CD4-positive, alpha-beta T cell (primary cell): ENCODE measurements at places on chromosomes 6 and 20.

GRCh38 chr20:24981790-24982189 lies 10.8 kb downstream of the APMAP start:
- no peak for DNase-seq

GRCh38 chr20:19605786-19606485 lies 152.1 kb upstream of the RIN2 start:
- no peak for DNase-seq

- no peak for DNase-seq
Observed at GRCh38 chr6:124400261-124400999, 561.8 kb upstream of the RNF217 start.

DNA sequence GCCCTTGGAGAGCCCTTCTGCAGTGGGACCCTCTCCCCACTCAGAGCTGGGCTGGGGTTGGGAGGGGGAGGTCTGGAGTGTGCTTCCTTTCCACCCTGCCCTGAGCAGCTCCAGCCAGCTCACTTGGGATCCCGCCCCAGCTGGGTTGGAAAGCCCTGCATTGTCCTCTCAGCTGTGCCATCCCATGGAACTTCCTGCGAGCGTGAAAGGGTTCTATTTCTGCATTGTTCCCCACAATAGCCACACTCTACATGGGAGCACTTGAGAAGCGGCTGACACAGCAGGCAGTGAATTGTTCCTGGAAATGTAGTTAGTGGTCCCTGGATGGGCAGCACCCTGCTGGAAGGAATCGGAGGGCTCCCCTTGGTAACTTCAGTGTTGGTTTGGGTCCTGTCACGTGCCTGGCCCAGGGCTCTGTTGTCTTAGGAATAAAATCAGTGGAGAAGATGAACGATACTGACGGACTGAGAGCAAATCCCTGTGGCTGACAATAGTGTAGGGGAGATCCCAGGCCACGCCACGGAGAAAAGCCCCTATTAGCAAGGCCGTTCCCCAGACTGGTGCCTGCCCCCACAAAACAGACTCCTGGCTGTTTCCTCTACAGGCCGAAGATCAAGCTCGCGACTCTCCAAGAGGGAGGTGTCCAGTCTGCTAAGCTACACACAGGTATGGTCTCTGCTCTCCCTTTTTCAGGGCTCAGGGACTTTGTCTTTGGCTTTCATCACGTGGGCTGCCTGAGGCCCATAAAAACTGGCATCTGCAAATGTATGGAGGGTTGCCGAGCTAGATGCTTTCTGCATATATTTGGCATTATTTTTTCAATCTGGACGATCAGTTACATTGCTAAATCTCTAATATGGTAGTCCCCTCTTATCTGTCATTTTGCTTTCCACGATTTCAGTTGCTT lies 18.8 kb downstream of the DNMT3B start:
- DNase-seq, result no peak

DNA sequence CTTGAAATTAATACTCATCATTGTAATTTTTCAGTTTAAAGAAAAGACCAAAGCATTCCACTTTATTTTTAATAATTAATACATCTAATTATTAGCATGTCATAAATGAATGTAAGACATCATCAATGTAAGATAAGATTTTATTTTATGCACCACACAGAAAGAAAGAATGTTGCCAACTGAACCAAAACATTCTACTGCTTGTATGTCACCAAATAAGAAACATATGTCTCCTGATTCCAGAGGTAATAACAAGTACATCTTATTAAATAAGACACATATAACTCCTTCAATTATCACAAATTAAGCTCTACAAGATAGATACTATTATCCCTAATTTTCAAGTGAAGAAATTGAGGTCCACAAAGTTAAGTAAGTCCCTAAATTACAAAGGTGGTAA lies 189.5 kb downstream of the GMDS start:
- DNase-seq, result no peak

DNA sequence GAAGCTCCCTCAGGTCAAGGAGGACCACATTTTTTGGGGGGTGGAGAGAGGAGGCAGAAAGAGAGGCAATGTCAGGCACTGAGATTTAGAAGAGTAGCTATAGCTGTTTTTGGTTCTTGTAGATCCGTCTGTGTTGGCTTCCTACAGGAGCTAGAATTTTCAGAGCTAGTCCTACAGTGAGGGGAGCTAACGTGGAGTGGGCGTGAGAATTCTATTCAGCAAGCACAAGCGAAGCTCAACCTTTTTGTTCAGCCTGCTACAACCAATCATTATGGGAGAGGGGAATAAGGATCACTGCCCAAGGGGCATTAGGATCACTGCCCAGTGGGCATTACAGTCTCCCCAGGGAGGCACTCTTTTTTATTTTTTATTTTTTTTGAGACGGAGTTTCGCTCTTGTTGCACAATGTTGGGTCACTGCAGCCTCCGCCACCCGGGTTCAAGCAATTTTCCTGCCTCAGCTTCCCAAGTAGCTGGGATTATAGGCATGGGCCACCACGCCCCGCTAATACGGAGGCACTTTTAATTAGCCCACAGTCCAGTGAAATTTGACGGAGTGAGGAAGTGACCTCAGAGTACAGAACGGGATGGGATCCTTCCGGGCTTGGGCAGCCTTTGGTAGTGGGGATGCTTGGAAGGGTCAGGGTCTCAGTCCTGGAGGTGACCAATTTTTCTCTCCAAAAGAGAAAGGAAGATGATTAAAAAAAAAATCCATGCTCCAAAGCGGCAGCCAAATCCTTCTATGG lies 1.1 kb upstream of the PANK2 start:
- no peak for DNase-seq
